ENCODE measurements at places on chromosomes 12 and 14.

DNA sequence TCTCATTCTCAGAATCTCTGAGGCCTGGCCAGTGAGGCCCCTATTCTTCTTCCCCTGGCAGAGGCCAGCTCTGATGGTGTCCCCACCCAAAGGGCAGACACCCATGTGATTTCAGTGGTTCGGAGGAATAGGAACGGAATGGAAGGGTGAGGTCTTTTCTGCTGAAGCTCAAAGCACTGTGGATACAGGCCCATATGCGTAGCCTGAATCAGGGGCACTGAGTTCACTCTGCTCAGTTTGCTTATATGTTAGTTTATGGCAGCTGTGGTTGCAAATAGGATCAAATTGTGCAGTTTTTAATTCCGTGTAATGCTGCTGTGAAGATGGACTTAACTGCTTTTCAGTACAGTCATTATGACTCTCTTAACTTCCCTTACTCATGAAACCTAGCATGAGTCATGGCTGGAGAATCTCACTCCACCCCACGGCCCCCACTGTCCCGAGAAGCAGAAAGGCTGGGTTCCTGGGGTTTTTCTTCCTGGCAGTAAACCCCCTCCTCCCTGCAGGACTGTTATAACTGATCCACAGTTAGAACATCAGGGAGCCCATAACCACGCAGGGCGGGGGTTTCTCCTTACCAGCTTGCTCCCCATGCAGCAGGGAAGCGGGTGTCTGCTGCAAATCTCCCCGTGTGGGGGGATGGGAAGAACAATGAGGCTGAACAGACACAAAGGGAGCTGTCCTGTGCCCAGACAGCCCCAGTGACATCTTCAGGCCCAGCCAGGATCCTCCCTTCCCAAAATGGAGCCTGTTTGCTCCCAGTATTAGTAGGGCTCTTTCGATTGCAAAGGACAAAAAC, 122.7 kb downstream of the SLC38A6 start:
- no peak for DNase-seq

GRCh38 chr12:106025129-106025528, 113.6 kb downstream of the NUAK1 start:
- DNase-seq = no peak

- no peak for DNase-seq
Observed at GRCh38 chr12:56957229-56958052, at the start of gene RDH16. Gene RDH16, minus strand, starts transcription at chr12:56957608. Its CDS starts 146 bp downstream, at chr12:56957462.

GRCh38 chr12:73266206-73266605, 994.0 kb downstream of the TRHDE start:
- no peak for DNase-seq

GRCh38 chr14:103529383-103530365, 678 bp downstream of the TRMT61A start:
- no peak for DNase-seq

DNA sequence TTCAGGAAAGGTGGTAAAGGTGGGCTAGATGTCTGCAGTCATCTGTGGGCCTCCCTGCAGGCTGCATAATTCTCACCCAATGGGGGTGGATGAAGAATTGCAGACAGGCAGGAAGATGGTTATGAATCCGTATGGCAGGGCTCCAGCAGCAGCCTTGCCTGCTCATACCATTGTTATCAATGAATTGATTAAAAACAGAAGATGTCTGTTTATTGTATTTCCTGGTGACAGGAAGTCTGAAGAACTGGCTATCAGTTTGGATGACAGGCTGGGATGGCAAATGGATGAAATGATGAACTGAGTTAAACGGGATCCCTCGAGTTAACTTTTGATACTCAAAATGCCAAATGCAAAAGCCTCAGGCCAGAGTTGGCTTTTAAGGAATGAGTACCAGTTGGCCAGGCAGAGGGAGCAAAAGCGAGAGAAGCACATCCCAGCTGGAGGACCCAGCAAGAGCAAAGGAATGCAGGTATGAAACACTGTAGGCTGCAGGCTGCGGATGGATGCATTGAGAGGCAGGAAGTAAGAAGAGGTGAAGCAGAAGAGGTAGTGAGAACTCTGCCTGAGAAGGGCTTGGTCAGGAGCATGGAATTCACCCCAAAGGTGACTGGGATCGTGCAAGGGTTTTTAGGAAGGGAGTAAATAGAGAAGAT, 550.0 kb upstream of the TBX3 start:
- DNase-seq = no peak

GRCh38 chr14:74240794-74241651, 1.8 kb downstream of the VSX2 start:
- DNase-seq = no peak

- no peak for DNase-seq
Observed at GRCh38 chr14:103001651-103002396, 55.5 kb downstream of the CDC42BPB start.

GRCh38 chr14:69153152-69153872, 393 bp upstream of the DCAF5 start:
- peak; percentile 86 for DNase-seq

DNA sequence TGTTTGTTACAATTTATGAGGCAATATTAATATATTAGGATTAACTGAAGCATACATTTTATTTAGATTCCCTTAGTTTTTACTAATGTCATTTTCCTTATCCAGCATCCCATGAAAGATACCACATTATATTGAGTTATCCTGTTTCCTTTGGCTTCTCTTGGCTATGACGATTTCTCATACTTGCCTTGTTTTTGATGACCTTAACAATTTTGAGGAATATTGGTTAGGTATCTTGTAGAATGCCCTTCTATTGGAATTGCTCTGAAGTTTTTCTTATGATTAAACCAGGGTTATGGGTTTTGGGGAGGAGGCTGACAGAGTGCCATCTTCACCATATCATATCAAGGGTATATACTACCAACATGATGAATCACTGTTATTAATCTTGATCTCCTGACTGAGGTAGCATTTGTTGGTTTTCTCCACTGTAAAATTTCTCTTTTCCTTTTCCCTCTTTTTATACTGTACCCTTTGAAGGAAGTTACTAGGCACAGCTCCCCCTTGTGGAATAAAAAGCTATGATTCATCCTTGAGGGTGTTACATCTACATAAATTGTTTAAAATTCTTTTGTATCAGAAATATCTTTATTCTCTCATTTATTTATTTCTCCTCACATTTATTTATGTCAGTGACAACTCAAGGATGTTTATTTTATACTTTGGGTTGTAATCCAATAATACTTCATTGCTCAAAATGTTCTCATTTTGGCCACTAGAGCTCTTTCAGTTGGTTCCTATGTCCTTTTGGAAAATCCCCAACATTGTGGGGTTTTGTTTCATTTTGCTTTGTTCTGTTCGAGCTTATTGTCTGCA, 239.0 kb downstream of the SLC16A7 start:
- DNase-seq = no peak

- no peak for DNase-seq
Observed at GRCh38 chr12:53977596-53978445, 3.1 kb upstream of the HOTAIR start.

GRCh38 chr12:45613855-45614254, 115.7 kb upstream of the ARID2 start:
- no peak for DNase-seq

GRCh38 chr12:29563636-29564035, 66.2 kb upstream of the OVCH1 start:
- no peak for DNase-seq

GRCh38 chr12:74619084-74619483, 81.4 kb downstream of the ATXN7L3B start:
- no peak for DNase-seq

DNA sequence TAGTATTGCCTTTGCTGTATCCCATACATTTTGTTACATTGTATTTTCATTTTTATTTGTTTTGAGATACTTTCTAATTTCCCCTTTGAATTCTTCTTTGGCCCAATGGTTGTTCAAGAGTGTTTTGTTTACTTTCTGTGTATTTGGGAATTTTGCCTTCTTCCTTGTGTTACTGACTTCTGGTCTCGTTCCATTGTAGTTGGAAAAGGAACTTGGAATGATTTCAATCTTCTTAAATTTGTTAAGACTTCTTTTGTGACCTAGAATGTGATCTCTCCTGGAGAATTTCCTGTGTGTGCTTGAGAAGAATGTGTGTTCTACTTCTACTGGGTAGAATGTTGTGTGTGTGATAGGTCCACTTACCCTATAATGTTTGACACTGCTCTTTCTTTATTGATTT, 304.4 kb upstream of the RTL1 start:
- DNase-seq = no peak

DNA sequence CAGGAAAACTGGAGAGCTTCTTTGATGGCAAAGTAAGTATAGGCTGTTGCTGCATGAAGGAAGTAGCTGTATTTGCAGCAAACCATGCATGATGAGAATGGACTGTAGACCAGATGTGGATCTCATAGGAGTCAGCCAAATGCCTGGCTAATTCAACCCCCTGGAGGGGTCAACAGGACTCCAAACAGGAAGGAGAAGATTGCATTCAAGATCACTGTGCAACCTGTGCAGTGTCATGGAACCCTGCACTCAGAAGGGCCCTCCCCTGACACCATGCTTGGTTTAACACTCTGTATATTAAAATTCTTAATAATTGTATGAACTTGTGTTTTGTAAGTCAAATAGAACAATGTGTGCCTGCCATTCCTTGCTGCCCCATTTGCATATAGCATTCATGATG, 225.1 kb upstream of the FSCB start:
- no peak for DNase-seq

DNA sequence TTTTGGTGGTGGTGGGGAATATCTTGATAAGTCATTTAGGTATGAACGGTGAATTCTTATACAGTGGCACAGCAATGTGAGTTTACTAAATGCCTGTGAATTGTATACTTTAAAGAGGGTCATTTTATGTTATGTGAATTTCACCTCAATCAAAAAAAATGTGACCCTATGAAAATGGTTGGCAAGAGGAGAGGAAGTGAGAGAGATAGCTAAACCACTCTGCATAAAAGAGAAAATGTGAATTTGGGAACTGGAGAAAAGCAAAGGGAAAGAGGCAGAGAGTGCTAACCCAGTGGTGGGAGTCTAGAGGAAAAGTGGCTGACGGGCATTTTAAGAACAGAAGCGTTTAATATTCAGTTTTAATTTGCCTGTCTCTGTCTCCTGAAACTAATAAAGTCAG, 93.8 kb downstream of the SLC38A6 start:
- DNase-seq = no peak

DNA sequence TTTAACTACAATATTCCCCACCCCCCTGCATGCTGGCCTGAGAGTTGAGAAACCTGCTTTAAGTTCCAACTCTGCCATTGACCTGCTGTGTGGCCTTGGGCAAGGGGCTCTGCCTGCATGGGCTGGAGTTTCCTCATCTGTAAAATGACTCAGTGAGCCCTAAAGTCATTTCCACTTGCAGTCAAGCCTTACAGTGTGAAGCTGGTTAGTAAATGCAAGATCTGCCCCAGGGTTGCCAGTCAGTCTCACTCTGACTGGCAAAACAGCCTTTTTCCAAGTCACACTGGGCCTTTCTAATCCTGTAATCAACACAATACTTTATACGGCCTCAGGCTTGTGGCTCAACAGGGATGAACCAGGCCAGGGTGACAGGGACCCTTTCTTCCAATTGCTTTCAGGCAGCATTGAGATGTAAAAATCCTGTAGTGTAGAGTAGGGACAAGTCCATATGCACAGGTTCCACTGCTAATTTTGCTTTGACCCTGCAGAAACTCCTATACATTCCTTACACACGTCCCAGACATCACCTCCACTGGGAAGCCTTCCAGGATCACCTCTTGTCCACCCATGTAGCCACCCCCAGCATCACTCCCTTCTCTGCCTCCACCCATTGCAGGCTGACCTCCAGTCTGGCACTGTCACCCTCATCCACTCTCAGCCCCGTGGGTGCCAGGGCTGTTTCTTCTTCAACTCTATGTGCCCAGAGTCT, 42.6 kb upstream of the PRIMA1 start:
- no peak for DNase-seq
